ENCODE measurements at places on chromosomes 6 and 20. TPM values are rescaled to one million over a fixed set of nuclear protein-coding genes. Genes with fewer than 3 reads are reported as not detected.

The MAD2L1BP gene
- total RNA-seq = 27.3 TPM

The DAAM2 gene
- 8.2 TPM for total RNA-seq

The HLA-DMA gene
- 2.6 TPM for total RNA-seq

The CRISP3 gene
- total RNA-seq = not detected

GRCh38 chr6:10970731-10971130, 73.4 kb downstream of the ELOVL2 start:
- H3K27ac ChIP-seq = no peak overlapping the region
- no peak for DNase-seq
- peaks cover 6% of the 10 kb centered on the region for H3K4me1 ChIP-seq
- no peak overlapping the region for H3K4me3 ChIP-seq

- no peak overlapping the region for H3K4me3 ChIP-seq
- peaks cover 19% of the 10 kb centered on the region for H3K36me3 ChIP-seq
- DNase-seq = no peak
- peaks cover 26% of the 10 kb centered on the region for H3K4me1 ChIP-seq
- no peak overlapping the region for H3K27ac ChIP-seq
Observed at GRCh38 chr20:21174516-21175239, 48.8 kb downstream of the KIZ start.

- H3K4me1 ChIP-seq = peaks cover 39% of the 10 kb centered on the region
- no peaks in the 10 kb centered on the region for H3K27me3 ChIP-seq
- H3K36me3 ChIP-seq = peaks cover 42% of the 10 kb centered on the region
- H3K4me3 ChIP-seq = no peak overlapping the region
Observed at GRCh38 chr6:129508477-129509145, 201.4 kb downstream of the ARHGAP18 start.

DNA sequence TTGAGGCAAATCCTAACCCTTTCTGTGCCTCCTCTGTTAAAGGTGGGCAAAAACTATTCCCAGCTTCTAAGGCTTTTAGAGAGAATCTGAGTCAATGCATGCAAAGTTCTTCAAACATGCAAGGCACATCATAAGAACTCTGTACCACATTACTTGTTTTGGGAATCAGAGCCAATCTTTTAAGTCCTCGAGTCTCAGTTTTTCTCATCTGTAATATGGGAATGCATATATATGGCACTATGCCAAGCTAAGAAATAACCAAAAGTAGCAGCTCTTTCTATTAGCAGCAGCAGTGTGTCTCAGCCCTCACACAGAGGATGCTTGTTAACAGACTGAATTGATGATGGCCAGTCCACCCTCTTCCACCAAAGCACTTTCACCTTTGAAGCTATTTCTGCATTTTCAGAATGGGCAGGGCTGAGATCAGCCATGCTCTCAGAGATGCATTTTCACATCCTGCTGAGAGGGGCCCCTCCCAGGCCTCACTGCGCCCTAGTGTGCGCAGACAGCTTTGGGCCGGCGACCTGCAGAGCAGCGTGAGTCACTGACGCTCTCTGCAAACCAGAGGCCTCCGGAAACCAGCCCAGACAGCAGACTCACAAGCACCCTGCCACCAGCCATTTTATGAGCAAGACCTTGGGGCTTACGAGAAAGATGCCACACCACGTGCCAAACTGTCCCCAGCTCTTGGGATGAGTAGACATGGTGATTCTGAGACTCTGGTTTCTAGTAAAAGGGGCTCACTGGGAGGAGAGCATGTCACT, 138.0 kb downstream of the NFATC2 start:
- no peak for DNase-seq
- no peak overlapping the region for H3K27ac ChIP-seq
- no peaks in the 10 kb centered on the region for H3K27me3 ChIP-seq
- no peaks in the 10 kb centered on the region for H3K36me3 ChIP-seq

- peaks cover 33% of the 10 kb centered on the region for H3K27me3 ChIP-seq
- DNase-seq = no peak
- H3K4me1 ChIP-seq = no peaks in the 10 kb centered on the region
Observed at GRCh38 chr20:34237942-34238341, 3.3 kb upstream of the ASIP start.

DNA sequence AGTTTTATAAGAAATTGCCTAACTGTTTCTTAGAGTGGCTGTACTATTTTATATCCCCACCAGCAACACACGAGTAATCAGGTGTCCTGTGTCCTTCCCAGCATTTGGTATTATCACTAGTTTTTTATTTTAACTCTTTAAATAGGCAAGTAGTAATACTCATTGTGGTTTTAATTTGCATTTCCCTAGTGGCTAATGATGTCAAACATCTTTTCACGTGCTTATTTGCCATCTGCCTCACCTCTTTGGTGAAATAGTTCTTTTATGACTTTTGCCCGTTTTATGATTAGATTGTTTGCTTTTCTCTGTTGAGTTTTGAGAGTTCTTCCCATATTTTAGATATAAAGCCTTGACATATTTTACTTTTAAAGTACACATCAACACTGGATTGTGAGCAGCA, 57.8 kb downstream of the GCLC start:
- peaks cover 17% of the 10 kb centered on the region for H3K4me1 ChIP-seq
- H3K27ac ChIP-seq = no peak overlapping the region
- H3K4me3 ChIP-seq = no peak overlapping the region

DNA sequence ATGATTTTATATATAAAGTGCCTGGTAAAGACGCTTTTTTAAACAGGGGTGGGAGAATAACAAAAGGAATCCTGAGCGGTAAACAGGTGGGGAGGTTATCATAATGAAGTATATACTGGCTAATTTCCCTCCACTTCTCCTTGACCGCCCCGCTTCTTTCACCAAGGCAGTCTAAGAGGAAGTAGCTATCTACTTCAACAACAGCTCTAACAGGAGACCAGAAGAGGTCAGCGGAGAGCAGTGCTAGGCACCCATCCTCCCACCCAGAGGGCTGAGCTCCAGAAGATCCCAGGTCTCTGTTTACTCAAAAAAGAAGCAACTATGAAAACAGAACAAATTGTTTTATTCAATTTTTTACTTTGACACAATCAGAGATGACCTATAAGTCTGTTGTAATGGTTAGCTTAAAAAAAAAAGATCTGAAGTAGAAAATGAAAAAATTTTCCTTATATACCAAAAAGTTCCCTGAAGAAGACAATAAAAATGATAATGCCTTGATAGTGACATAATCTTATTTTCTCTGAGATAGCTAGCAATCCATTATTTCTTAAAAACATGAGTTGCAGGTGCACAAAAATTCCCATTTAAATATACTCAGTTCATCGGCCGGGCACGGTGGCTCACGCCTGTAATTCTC, 141.1 kb downstream of the PDSS2 start:
- no peaks in the 10 kb centered on the region for H3K36me3 ChIP-seq
- no peak overlapping the region for H3K27ac ChIP-seq
- H3K4me3 ChIP-seq = no peak overlapping the region
- peaks cover 50% of the 10 kb centered on the region for H3K4me1 ChIP-seq
- peaks cover 2% of the 10 kb centered on the region for H3K27me3 ChIP-seq
- DNase-seq = peak; percentile 45
